ENCODE measurements at places on chromosomes 16 and 17. TPM values are rescaled to one million over a fixed set of nuclear protein-coding genes. Genes with fewer than 3 reads are reported as not detected.

Gene TBL3
- total RNA-seq = 22.6 TPM

DNA sequence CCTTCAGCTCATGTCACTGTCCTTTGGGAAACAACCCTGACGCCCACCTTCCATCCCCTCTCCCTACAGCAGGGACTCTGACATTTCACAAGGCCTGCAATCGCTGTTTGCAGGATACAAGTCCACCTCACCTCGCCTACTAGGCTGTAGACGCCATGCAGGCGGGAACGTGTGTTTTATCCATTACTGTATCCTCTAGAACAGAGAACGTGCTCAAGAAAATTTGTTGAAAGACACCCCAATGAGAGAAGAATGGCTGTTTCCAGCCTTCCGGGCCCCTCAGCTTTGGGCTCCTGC is 1.5 kb upstream of the TTYH2 start:
- peaks cover 76% of the 10 kb centered on the region for H3K4me1 ChIP-seq
- H3K36me3 ChIP-seq = peaks cover 11% of the 10 kb centered on the region
- DNase-seq = peak; percentile 9
- peak overlapping the region; percentile 85 for H3K4me3 ChIP-seq

- no peak for DNase-seq
- H3K36me3 ChIP-seq = no peaks in the 10 kb centered on the region
- no peak overlapping the region for H3K27ac ChIP-seq
- no peak overlapping the region for H3K4me3 ChIP-seq
- H3K27me3 ChIP-seq = peaks cover 6% of the 10 kb centered on the region
Observed at GRCh38 chr16:26240807-26241206, 549.0 kb downstream of the HS3ST4 start.

Gene KARS1
- total RNA-seq = 191 TPM

GRCh38 chr16:4288148-4288921 is 15.5 kb upstream of the TFAP4 start:
- DNase-seq = peak; percentile 84
- no peaks in the 10 kb centered on the region for H3K36me3 ChIP-seq
- H3K4me1 ChIP-seq = peaks cover 12% of the 10 kb centered on the region
- H3K27ac ChIP-seq = no peak overlapping the region
- peak overlapping the region; percentile 48 for H3K4me3 ChIP-seq
- H3K27me3 ChIP-seq = peaks cover 19% of the 10 kb centered on the region

- no peak for DNase-seq
- no peak overlapping the region for H3K27ac ChIP-seq
- H3K27me3 ChIP-seq = peaks cover 4% of the 10 kb centered on the region
- no peak overlapping the region for H3K4me3 ChIP-seq
Observed at GRCh38 chr16:53045341-53046220, 7.1 kb downstream of the CHD9NB start.

DNA sequence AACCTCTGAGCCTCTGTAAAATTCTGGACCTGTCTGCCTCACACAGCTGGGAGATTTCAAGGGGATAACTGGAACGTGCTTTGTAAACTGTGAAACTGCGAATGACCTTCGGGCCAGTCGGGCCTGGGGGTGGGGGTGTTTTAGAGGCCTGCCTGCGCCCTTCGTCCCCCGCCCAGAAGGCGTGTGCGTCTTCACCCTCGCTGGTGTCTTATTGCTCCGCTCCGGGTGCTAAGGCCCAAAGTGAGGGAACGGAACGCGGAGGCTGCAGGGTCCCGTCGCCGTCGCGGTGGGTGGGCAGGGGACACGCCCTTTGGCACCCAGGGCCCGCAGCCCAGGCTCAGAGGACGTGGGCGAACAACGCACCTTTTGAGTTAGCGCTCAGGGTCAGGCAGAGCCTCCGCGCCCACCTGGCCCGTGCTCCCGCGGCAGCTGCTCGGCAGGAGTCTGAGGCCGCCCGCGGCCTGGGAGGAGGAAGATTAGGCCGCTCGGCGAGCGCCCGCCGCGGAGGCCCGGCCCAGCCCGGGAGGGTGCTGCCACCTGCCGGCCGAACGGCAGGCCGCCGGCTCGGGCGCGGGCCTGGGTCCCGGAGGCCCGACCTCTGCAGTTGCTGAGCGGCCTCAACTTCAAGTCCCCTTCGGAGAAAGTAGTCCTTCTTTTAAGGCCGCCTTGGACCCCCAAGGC is 29.7 kb downstream of the DCAKD start:
- H3K4me1 ChIP-seq = peaks cover 23% of the 10 kb centered on the region
- H3K27me3 ChIP-seq = peaks cover 37% of the 10 kb centered on the region
- H3K27ac ChIP-seq = no peak overlapping the region
- H3K36me3 ChIP-seq = peaks cover 2% of the 10 kb centered on the region
- H3K4me3 ChIP-seq = peak overlapping the region; percentile 37

DNA sequence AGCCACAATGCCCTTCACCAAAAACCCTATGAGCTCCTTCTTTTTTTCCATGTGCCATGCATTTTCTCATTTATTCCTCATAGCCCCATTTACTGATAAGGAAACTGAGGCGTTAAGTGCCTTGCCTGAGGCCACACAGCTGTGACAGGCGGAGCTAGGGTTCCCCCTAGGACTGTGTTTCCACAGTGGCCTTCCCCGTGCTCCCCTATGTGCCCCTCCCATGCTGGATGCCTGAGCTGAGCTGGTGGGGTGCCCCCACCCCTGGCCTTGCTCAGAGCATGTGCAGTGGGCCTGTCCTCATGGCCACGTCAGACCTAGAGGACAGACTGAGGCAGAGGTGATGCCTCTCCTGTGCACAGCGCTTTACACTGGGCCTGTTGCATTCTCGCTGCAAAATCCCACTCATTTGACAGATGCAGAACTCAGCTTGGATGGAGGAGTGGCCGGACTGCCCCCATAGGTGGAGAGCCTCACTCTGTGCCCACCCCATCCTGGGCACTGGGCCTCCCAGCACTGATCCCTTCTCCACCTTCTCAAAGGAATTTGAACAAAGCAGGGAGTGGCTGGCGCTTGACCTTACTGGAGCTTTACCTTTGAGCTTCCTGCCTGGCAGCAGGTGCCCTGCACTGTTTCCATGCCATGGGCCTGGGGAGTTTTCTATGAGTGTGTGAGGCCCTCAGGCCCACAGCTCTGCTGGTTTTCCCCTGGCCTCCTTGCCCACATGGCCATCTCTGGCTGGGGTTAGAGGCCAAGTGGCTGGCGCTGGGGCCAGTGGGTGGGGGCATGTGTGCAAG is 2.6 kb downstream of the MAP2K3 start:
- peaks cover 4% of the 10 kb centered on the region for H3K36me3 ChIP-seq
- H3K27ac ChIP-seq = peak overlapping the region; percentile 89
- peaks cover 46% of the 10 kb centered on the region for H3K4me1 ChIP-seq
- H3K4me3 ChIP-seq = peak overlapping the region; percentile 98

DNA sequence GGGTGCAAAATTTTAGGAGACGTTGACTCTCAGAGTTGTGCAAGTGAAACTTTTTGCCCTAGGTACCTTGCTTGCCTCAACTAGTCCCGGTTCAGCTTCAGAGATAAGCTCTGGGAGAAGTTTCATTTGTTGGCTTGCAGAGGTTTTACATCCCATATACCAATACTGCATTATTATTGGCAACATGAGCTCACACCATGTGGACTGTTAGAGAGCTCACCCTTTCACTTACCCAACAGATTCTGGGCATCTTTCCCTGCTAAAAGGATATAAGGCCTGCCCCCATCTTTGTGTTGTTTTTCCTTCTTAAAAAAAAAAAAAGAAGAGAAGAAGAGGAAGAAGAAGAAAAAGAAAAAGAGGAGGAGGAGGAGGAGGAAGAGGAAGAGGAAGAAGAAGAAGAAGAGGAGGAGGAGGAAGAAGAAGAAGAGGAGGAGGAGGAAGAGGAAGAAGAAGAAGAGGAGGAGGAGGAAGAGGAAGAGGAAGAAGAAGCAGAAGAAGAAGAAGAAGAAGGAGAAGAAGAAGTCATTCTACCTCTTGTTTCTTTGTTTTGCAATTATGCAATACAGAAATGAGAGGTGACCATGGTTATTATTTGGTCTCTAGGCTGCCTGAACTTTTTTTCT is 292.6 kb upstream of the IRX3 start:
- DNase-seq = no peak
- H3K36me3 ChIP-seq = no peaks in the 10 kb centered on the region
- H3K27me3 ChIP-seq = peaks cover 33% of the 10 kb centered on the region

GRCh38 chr17:44360826-44361225 is 2.8 kb downstream of the FAM171A2 start:
- peaks cover 28% of the 10 kb centered on the region for H3K27me3 ChIP-seq
- no peak overlapping the region for H3K27ac ChIP-seq
- H3K4me3 ChIP-seq = no peak overlapping the region
- H3K36me3 ChIP-seq = no peaks in the 10 kb centered on the region
- no peak for DNase-seq
- H3K4me1 ChIP-seq = no peaks in the 10 kb centered on the region

Gene GNAO1
- 21.0 TPM for total RNA-seq

- peak overlapping the region; percentile 68 for H3K4me3 ChIP-seq
- peaks cover 36% of the 10 kb centered on the region for H3K4me1 ChIP-seq
- DNase-seq = peak; percentile 4
- H3K36me3 ChIP-seq = no peaks in the 10 kb centered on the region
Observed at GRCh38 chr17:72587773-72588511, 467.1 kb downstream of the SOX9 start.

GRCh38 chr16:90046122-90046970 is 27.1 kb upstream of the DBNDD1 start:
- peaks cover 14% of the 10 kb centered on the region for H3K27me3 ChIP-seq
- H3K4me1 ChIP-seq = peaks cover 9% of the 10 kb centered on the region
- no peak for DNase-seq
- H3K27ac ChIP-seq = no peak overlapping the region
- H3K36me3 ChIP-seq = no peaks in the 10 kb centered on the region
- H3K4me3 ChIP-seq = peak overlapping the region; percentile 22

Gene JPH3
- 0.74 TPM for total RNA-seq
